Activated CD4-positive, alpha-beta T cell treated with anti-CD3 and anti-CD28 coated beads, Interleukin-2, amount 10 ng/mL, durations not matched to agents 24 days and 14 days (primary cell): ENCODE measurements at places on chromosomes 12 and 14. TPM values are rescaled to one million over a fixed set of nuclear protein-coding genes. Genes with fewer than 3 reads are reported as not detected.
A peak's percentile ranks its signal among the peaks of the same experiment; 100 is the strongest.

The BTBD6 gene
- 39.8 and 40.1 TPM in 2 replicates for total RNA-seq

DNA sequence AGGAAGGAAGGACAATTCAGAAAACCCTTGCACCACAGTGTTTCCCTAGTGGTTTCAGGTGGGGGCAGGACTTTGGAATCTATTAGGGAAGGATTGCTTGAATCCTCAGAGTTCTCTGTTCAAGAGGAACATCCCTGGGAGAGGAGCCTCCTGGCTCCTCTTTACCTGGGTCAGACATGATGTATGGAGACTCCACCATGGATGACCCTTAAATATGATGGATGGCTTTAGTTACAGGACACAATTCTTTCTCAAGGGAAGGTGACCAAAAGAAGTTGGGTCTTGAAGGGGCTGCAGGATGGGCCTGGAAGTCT lies 396.6 kb downstream of the NRXN3 start:
- H3K4me1 ChIP-seq: peaks cover 3% of the 10 kb centered on the region
- H3K4me3 ChIP-seq: no peak overlapping the region
- no peak for DNase-seq
- H3K27ac ChIP-seq: no peak overlapping the region
- H3K36me3 ChIP-seq: no peaks in the 10 kb centered on the region

DNA sequence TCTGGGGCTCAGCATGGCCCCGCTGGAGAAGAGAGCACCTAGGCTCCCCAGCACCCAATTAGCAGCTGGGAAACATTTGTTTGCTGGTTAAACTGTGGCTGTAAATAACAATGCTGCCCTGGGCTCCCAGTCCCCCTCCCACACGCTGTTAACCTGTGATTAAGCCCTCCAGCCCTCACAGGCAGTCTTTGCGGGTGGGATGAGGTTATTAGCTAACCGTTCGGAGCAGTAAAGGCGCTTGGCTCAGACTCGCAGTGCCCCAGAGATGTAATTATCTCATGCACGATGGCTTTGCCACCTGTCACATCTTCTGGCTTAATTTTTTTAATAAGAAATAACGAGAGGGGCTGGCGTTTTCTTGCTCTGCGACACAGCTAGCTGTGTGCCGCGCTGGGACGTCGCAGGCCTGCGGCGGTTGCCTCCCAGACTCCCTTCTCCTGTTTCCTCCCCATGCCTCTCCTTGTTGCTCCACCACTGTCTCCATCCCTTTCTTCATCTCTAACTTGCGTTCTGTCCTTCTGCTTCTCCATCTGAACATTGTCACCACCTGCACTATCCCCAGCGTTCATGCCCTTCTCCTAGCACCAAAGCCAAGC lies 239.2 kb upstream of the FKBP4 start:
- H3K36me3 ChIP-seq: no peaks in the 10 kb centered on the region
- no peak overlapping the region for H3K27ac ChIP-seq
- H3K4me1 ChIP-seq: no peaks in the 10 kb centered on the region
- H3K4me3 ChIP-seq: no peak overlapping the region
- DNase-seq: no peak

- H3K4me1 ChIP-seq: no peaks in the 10 kb centered on the region
- peaks cover 3% of the 10 kb centered on the region for H3K27me3 ChIP-seq
- no peak overlapping the region for H3K4me3 ChIP-seq
- no peak for DNase-seq
- H3K27ac ChIP-seq: no peak overlapping the region
Measured at GRCh38 chr12:4943938-4944284, 34.2 kb downstream of the KCNA1 start.

DNA sequence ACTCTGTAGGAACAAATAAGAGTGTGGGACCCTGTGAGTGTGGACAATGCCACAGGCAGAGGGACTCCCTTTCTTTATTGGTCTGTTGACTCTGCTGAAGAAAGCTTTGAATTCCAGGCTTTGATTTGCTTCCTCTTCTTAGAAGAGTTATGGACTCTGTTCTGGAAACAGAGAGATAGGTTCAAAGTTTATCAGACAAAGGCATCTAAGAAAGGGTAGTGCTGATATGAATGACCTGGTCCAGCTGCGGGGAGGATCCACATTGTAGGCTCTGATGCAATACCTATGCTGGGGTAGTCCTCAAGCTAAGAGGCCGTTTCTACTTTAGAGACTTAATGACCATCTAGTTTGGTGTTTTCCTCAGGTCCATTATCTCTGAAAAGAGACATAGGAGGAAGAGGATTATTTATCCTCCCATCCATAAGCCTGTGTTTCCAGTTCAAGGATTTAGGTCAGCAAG lies 10.7 kb upstream of the IKZF4 start:
- H3K27me3 ChIP-seq: no peaks in the 10 kb centered on the region
- H3K4me3 ChIP-seq: no peak overlapping the region
- no peak for DNase-seq
- H3K4me1 ChIP-seq: peaks cover 34% of the 10 kb centered on the region

The LMNTD1 gene
- not detected in 2 replicates for total RNA-seq

DNA sequence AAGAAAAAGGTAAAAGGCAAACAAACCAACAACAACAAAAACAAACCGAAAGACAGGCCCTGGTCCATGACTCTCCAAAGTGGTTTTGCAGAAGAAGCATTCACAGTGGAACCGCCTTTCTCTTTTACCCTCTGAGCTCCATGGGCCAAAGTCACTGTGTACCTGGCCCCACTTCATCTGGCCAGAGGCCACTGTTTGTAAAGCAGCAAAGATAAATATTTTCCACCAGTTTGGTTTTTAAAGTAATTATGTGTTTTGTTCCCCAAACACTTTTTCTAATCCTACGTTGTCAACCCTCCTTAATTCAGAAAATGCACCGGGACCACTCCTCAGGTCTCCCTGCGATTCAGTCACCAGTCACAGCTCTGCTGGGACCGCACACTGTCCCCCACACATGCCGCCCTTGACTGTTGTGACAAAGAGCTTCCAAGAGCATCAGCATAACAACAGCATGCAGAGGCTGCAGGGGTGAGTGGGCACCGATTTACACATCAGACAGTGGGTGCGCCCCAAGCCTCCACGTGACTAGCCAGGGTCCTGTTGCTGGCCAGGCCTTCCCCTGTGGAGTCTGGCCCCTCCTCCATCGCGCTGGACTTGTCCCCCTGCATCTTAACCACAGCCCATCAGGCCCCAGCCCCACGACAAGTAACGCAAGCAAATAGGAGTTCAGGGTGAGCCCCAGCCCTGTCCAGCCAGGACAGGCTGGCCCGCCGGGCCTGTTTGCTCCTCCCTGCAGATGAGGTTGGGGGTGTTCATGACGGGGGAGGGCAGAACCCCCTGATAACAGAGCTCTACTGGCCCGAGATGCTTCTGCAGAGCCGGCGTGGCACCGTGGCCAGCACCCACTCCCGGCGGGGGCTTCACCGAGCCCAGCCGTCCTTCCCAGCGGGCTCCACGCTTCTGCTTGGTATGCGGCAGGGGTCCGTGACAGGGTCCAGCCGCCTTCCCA lies 65.2 kb upstream of the DIO3 start:
- H3K27ac ChIP-seq: no peak overlapping the region
- H3K27me3 ChIP-seq: peaks cover 2% of the 10 kb centered on the region
- no peaks in the 10 kb centered on the region for H3K4me1 ChIP-seq
- no peak overlapping the region for H3K4me3 ChIP-seq
- DNase-seq: no peak

The AICDA gene
- total RNA-seq: not detected in 2 replicates

The FAIM2 gene
- total RNA-seq: 0.30 and 0.54 TPM in 2 replicates

GRCh38 chr14:65339866-65340265 lies 72.7 kb upstream of the FUT8 start:
- DNase-seq: no peak
- H3K4me3 ChIP-seq: peak overlapping the region; percentile 90
- H3K4me1 ChIP-seq: peaks cover 50% of the 10 kb centered on the region
- peak overlapping the region; percentile 74 for H3K27ac ChIP-seq
- no peaks in the 10 kb centered on the region for H3K27me3 ChIP-seq

The KRT78 gene
- not detected in 2 replicates for total RNA-seq
